ENCODE measurements at places on chromosomes 4 and X. TPM values are rescaled to one million over a fixed set of nuclear protein-coding genes. Genes with fewer than 3 reads are reported as not detected.

The SLC2A9 gene
- total RNA-seq: 4.1 TPM

The ARHGAP24 gene
- total RNA-seq: 17.1 TPM

The RHOXF1 gene
- total RNA-seq: not detected

The GIMD1 gene
- not detected for total RNA-seq

The GLUD2 gene
- total RNA-seq: 1.1 TPM

The ANXA5 gene
- total RNA-seq: 480 TPM

The IDH3G gene
- 84.3 TPM for total RNA-seq

The DKK2 gene
- 0.52 TPM for total RNA-seq

The CXorf49 gene
- total RNA-seq: not detected

All from epithelial cell of alveolus of lung (primary cell).